ENCODE measurements at places on chromosomes 1 and 21. TPM values are rescaled to one million over a fixed set of nuclear protein-coding genes. Genes with fewer than 3 reads are reported as not detected.

DNA sequence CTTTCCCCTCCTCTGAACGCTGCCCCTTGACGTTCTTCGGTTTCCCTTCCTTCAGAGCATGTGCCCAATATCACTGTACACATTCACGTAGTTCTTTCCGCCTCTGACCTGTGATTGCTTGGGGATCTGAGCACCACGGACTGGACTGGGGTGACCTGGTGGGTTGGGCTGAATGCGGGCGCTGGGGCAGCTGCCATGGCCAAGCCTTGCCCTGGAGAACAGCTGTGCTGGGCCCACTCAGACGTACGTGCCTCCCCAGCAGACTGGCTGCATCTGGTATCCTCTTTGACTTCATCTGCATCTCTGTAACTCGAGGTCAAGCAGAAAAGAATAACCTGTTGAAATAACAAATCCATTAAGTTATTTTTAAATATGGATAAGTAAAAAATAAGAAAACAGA, 35.1 kb upstream of the DISC1 start:
- H3K4me3 ChIP-seq = no peak overlapping the region
- H3K36me3 ChIP-seq = no peaks in the 10 kb centered on the region
- no peak overlapping the region for H3K27ac ChIP-seq
- no peaks in the 10 kb centered on the region for H3K27me3 ChIP-seq
- DNase-seq = no peak

HORMAD1 gene
- 0.40 TPM for total RNA-seq

GRCh38 chr1:92583821-92584760, 97.4 kb upstream of the GFI1 start:
- peak overlapping the region; percentile 97 for H3K27ac ChIP-seq
- H3K27me3 ChIP-seq = no peaks in the 10 kb centered on the region
- peak; percentile 35 for DNase-seq
- peaks cover 17% of the 10 kb centered on the region for H3K36me3 ChIP-seq
- H3K4me1 ChIP-seq = peaks cover 65% of the 10 kb centered on the region
- peak overlapping the region; percentile 50 for H3K4me3 ChIP-seq

DNA sequence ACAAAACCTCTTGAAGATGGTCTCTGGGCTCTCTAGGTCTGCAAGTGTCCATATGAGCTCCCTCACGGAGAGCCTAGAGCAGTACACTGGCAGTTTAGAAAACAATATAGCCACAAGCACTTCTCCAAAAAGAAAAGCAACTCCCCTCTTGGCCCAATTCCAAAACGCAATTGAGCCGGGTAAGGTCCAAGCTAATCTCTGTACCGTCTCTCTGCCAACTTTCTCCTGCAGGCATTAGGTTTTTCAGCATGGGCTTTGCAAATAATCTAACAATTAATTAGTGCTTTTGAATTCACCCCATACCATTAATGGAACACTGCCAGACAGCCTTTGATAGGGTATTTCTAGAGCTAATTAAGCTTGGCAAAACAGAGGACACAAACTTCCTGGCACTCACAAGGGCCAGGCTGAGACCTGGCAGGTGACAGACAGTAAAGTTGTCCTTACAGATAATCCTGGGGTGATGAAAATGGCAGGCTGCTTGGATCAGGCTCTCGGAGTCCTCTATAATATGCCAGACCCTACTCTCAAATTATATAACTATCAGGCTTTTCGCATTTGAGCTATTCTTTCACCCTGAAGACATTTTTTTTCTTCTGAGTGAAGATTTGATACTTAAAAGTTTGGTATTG, 39.8 kb downstream of the TGFBR3 start:
- H3K27ac ChIP-seq = no peak overlapping the region
- no peak overlapping the region for H3K4me3 ChIP-seq
- H3K4me1 ChIP-seq = peaks cover 12% of the 10 kb centered on the region
- H3K36me3 ChIP-seq = peaks cover 6% of the 10 kb centered on the region
- peaks cover 5% of the 10 kb centered on the region for H3K27me3 ChIP-seq
- no peak for DNase-seq

TMIGD3 gene
- not detected for total RNA-seq

ZNF593OS gene
- total RNA-seq = not detected

- no peaks in the 10 kb centered on the region for H3K27me3 ChIP-seq
- H3K4me3 ChIP-seq = peak overlapping the region; percentile 100
- peak; percentile 92 for DNase-seq
Observed at GRCh38 chr1:111203681-111204200, 3.3 kb upstream of the DENND2D start.

DNA sequence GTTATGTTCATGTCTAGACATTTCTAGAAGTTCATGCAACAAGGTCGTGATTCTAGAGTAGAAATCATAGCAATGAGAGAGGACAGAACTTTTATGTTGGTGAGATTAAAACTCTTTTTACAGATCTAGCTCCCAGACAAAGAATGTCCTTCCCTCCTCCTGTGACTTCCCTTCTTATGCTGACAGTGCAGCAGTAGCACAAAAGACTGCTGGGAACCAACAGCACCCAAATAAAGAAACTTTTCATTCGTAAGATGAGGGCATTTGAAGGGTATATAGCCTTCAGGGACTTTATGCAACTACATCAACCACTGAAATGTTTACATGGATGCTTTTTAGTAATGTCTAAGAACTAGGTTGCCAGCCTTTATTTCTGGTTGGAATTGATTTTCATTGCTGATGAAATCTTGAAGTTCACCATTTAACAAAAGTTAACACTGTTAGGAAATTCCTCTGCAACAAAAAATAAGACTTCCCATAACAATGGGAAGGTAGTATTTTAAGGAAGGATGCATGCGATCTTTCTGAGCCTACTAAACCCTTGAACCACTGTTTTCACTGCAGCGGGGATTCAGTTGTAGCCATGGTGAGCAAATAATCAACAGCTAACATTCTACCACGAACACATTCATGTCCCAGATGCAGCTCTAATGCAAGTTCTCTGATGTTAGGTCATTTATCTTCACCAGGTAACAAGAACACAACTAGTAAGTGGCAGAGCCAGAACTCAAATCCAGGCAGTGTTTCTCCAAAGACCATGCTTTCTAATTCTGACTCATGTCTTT, 672.8 kb downstream of the PTPRC start:
- H3K27me3 ChIP-seq = no peaks in the 10 kb centered on the region
- no peak overlapping the region for H3K27ac ChIP-seq
- H3K4me3 ChIP-seq = no peak overlapping the region
- H3K36me3 ChIP-seq = no peaks in the 10 kb centered on the region
- H3K4me1 ChIP-seq = peaks cover 4% of the 10 kb centered on the region
- DNase-seq = no peak

FAM3B gene
- not detected for total RNA-seq

SLC6A9 gene
- 4.0 TPM for total RNA-seq

- no peak for DNase-seq
- H3K4me1 ChIP-seq = peaks cover 50% of the 10 kb centered on the region
- peak overlapping the region; percentile 83 for H3K27ac ChIP-seq
- no peaks in the 10 kb centered on the region for H3K27me3 ChIP-seq
- peak overlapping the region; percentile 40 for H3K4me3 ChIP-seq
Observed at GRCh38 chr1:92459871-92460320, 26.8 kb downstream of the GFI1 start.

DNA sequence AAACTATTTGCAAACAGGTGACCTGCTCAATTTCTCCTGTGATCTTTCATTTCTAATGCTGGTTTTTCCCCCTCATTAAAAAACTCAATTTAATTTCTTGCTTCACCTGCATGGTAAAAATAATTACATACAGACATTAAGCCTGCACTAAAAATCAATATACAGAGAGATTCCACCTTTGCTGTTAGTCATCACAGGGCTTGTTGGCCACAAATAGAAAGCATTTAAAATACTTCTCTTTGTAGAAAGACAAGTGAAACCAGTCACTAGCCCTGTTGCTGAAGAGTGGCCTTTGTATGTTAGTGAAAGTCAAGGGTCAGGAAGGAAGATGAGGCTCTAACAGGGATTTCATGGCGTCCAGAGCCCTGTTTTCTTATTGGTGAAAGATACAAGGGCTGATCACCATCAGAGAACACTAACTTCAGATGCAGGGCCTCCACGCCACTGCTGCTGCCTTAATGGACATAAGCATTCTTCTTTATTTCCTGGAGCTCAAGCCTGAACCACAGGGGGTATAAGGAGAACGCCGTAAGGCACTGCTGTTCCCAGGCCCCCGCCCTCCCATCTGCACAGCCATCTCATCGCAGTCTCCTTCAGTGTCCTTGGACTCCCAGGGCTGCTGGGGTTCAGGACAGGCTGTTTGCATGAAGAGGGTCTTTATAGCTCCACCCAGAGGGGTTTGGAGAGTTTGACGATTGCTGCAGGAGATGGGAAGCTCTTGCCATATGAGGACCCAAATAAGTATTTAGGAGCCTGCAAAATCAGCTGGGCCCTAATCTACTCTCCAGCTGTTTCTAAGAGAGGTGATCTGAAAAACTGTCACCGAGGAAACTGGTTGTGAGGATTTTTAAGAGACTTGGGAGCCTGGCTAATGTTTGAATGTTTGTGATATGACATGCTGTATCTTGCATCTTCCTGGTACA, 117.3 kb upstream of the IRF2BP2 start:
- H3K36me3 ChIP-seq = peaks cover 2% of the 10 kb centered on the region
- no peak overlapping the region for H3K4me3 ChIP-seq
- H3K4me1 ChIP-seq = peaks cover 100% of the 10 kb centered on the region
- no peak for DNase-seq

DNA sequence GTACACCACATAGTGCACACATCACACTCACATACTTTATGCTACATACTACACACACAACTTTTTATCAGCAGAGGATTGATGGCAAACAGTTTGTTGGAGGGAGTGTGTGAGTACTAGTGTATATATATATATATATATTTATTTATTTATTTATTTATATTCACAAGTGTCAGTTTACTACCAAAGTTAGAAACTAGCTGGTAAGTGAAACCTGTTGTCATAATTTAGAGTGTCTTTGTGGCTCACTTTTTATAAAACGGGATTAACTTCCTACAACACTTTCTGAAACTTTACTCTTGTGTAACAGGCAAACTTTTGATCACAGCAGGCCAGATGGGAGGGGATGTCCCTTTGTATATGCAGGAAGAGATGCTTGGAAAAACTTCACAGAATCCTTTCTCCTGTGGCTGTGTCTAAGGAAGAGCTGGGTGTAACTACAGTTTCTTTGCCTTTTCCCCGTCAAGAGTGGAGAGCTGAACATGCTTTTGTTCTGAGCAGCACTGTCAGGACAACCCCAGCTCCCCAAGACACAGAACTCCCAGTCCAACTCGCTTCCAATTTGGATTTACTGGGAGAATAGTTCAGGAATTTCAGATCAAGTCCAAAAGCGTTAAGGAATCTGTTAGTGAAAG, 1.9 kb upstream of the SAMD13 start:
- peak overlapping the region; percentile 89 for H3K27ac ChIP-seq
- DNase-seq = no peak
- H3K36me3 ChIP-seq = peaks cover 2% of the 10 kb centered on the region
- H3K4me1 ChIP-seq = peaks cover 50% of the 10 kb centered on the region
- H3K27me3 ChIP-seq = peaks cover 6% of the 10 kb centered on the region

NCAM2 gene
- not detected for total RNA-seq

DNA sequence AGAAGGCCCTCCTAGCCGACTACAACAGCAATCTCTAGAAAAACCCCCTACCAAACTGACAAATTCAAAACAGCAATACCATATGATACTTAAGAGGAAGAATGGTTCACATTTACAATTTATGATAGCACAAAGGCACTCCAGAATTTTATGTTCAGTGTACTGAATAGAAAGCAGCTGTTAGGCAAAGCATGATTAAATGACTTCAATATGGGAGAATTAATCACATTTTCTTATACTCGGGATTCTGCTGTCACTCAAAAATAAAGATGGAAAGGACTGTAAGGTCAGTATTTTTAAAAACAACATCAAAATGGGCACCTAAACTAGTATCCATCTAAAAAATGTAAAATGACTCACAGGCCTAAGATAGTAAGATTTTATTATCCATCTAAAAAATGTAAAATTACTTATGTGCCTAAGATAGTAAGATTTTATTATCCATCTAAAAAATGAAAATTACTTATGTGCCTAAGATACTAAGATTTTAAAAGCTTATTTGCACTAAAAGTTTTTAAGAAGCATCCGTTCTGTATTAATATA, 198.5 kb downstream of the SMYD3 start:
- H3K36me3 ChIP-seq = peaks cover 2% of the 10 kb centered on the region
- H3K27ac ChIP-seq = no peak overlapping the region
- no peaks in the 10 kb centered on the region for H3K27me3 ChIP-seq
- no peaks in the 10 kb centered on the region for H3K4me1 ChIP-seq
- DNase-seq = no peak
